ENCODE measurements at places on chromosomes 11 and 22. TPM values are rescaled to one million over a fixed set of nuclear protein-coding genes. Genes with fewer than 3 reads are reported as not detected.
A peak's percentile ranks its signal among the peaks of the same experiment; 100 is the strongest.

GRCh38 chr22:32144496-32145274, 14.4 kb downstream of the C22orf42 start:
- no peaks in the 10 kb centered on the region for H3K4me1 ChIP-seq
- H3K27me3 ChIP-seq: no peaks in the 10 kb centered on the region
- DNase-seq: peak; percentile 77
- H3K4me3 ChIP-seq: no peak overlapping the region
- H3K27ac ChIP-seq: no peak overlapping the region

GRCh38 chr11:55572548-55572947, 620 bp downstream of the OR4C16 start:
- no peaks in the 10 kb centered on the region for H3K4me1 ChIP-seq
- H3K27ac ChIP-seq: no peak overlapping the region
- H3K4me3 ChIP-seq: no peak overlapping the region

DNA sequence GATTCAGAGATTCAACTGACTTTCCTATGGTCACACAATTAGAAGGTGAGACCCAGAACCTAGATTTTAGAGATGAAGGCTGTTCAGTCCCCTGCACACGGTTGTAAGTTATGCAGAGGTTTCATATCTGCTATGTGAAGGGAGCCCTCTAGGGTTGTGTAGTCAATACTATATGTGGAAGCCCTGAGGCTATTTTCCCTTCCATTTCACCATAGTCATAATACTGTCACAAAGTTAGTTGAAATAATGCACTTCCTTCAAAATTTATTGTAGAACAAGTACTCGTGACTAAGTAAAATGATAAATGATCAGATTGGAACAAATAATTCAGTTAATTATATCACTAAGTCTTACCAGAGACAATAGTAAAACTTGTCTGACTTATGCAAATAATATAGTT, 48.8 kb downstream of the ENDOD1 start:
- H3K4me3 ChIP-seq: no peak overlapping the region
- H3K27ac ChIP-seq: no peak overlapping the region
- no peaks in the 10 kb centered on the region for H3K27me3 ChIP-seq
- DNase-seq: no peak

DNA sequence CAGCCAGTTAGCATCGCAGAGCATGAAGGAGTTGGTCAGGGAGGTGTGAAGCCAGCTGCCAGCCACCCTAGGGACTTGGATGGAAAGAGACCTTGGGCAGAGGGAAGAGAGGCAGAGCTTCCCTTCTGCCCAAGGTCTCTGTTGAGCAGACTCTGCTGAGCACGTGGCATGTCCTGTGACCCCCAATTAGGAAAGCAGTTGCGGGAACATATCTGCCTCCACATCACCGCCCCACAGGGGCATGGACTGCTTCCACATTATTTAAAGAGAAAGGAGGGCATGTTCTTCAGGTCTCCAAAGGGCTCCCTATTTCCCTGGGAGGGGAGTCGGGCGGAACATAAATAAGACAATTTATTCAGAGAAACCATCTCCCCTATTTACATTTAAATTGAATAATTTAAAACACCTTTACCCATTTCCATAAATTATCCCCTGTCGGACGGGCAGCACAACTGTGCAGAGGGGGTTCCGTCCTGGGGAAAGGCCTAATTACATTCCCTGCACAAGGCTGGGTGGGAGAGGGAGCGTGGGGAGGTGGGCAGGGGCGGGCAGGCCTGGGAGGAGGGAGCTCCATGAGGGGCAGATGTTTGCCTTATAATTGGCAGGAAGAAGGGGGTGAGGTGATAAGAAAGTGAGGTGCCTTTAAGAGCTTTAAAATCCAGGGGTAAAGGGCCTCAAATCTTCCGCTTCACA, 88.8 kb upstream of the THY1 start:
- H3K27me3 ChIP-seq: no peaks in the 10 kb centered on the region
- no peak overlapping the region for H3K27ac ChIP-seq
- no peak for DNase-seq
- peaks cover 7% of the 10 kb centered on the region for H3K4me1 ChIP-seq
- no peaks in the 10 kb centered on the region for H3K36me3 ChIP-seq

DNA sequence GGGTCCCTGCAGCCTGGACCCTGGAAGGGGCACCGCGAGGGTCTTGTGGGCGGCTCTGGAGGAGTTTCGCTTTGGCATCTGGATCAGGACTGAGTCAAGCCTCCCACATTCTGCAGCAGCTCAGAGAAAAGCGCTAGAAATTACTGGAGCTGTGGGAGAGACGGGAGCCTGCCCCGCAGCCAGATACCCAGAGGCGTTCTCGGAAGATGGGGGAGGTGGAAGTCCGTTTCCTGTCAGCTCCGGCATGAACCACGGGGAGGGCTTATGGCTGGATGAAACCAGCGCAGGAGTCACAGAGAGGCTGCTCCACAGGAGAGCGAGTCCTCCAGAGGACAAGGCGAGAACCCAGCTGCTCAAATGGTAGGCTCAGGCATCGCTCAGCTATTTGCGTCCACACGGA, 379.3 kb downstream of the OPCML start:
- H3K4me3 ChIP-seq: no peak overlapping the region
- H3K27ac ChIP-seq: no peak overlapping the region
- H3K36me3 ChIP-seq: no peaks in the 10 kb centered on the region
- no peaks in the 10 kb centered on the region for H3K27me3 ChIP-seq
- H3K4me1 ChIP-seq: no peaks in the 10 kb centered on the region

Gene LRRC32
- total RNA-seq: 19.1 TPM

- peak overlapping the region; percentile 2 for H3K27ac ChIP-seq
- no peaks in the 10 kb centered on the region for H3K36me3 ChIP-seq
- H3K4me3 ChIP-seq: no peak overlapping the region
- peaks cover 43% of the 10 kb centered on the region for H3K4me1 ChIP-seq
Measured at GRCh38 chr22:33873186-33873585, 47.1 kb downstream of the LARGE1 start.

DNA sequence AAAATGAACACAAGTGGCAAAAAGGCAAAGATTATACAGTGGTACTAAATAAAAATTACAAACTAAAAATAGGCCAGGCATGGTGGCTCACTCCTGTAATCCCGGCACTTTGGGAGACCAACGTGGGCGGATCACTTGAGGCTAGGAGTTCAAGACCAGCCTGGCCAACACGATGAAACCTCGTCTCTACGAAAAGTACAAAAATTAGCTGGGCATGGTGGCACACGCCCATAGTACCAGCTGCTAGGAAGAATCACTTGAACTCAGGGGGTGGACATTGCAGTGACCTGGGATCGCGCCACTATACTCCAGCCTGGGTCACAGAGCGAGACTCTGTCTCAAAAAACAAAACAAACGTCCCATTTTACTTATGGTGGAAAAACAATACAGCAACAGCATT, 24.5 kb downstream of the ZNF280B start:
- DNase-seq: no peak
- H3K4me1 ChIP-seq: no peaks in the 10 kb centered on the region
- no peaks in the 10 kb centered on the region for H3K36me3 ChIP-seq
- no peak overlapping the region for H3K4me3 ChIP-seq
- H3K27ac ChIP-seq: no peak overlapping the region
- no peaks in the 10 kb centered on the region for H3K27me3 ChIP-seq

GRCh38 chr11:98710026-98710425, 310.7 kb upstream of the CNTN5 start:
- H3K4me3 ChIP-seq: no peak overlapping the region
- no peaks in the 10 kb centered on the region for H3K4me1 ChIP-seq
- H3K36me3 ChIP-seq: no peaks in the 10 kb centered on the region
- DNase-seq: no peak

Gene CELSR1
- 2.6 TPM for total RNA-seq

DNA sequence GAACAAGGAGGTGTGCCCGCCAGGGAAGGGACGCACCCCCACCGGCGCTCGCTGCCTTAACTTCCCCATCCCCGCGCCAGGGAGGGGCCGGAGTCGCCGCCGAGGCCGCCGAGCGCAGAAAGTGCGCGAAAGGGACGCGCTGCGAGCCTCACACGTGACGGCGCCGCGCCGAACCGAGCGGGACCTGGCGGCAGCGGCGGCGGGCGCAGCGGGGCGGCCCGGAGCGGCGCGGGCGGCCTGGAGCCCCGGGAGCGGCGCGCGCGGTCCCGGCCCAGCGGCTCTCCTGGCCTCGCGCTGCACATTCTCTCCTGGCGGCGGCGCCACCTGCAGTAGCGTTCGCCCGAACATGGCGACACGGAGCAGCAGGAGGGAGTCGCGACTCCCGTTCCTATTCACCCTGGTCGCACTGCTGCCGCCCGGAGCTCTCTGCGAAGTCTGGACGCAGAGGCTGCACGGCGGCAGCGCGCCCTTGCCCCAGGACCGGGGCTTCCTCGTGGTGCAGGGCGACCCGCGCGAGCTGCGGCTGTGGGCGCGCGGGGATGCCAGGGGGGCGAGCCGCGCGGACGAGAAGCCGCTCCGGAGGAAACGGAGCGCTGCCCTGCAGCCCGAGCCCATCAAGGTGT, at the start of gene SORL1:
Gene SORL1, plus strand, starts transcription at position 329 of the 623 bp plus-strand sequence. Its CDS starts 18 bp downstream, at position 347.
- peak within 1 kb of the TSS; percentile 40 for H3K27ac ChIP-seq
- DNase-seq: no peak
- H3K4me3 ChIP-seq: peak within 1 kb of the TSS; percentile 81
- H3K27me3 ChIP-seq: peaks cover 13% of the 10 kb centered on the region
- H3K4me1 ChIP-seq: peaks cover 4% of the 10 kb centered on the region

Gene TRIOBP
- 180 TPM for total RNA-seq

Data from esophagus muscularis mucosa (tissue), 4 donors.